ENCODE measurements at places on chromosomes 11 and 22. TPM values are rescaled to one million over a fixed set of nuclear protein-coding genes. Genes with fewer than 3 reads are reported as not detected.

GRCh38 chr11:36105743-36106581 is 162.1 kb downstream of the LDLRAD3 start:
- no peak for ATAC-seq

DNA sequence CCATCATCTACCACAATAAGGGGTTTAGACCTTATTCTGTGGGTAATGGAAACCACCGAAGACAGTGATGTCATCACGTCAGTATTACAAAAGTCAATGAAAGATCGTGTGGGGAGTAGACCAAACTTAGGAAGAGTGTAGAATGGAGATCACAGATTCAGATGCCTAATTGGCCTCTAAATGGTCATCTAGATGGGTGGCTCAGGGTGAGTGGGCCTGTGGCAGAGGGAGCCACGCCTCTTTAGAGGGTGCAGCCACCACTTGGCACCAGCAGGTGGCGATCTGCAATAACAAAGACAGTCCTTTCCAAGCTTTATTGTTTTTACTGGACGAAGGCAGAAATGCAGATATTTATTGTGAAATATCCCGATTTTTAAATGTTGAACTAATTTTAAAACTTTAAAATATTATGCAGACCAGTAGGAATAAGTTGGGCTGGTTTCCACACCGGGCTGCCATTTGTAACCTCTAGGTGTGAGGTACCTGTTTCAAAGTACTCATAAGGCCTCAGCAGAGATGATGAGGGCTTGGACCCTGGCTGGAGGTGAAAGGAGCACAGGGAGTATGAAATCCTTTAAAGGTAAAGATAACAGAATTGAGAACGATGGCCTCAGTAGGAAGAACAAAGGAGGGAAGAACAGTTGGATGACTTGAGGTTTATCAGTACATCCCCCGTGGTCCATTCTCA is 222.0 kb downstream of the DBX1 start:
- ATAC-seq = no peak

MS4A5 gene
- not detected for total RNA-seq

FAM180B gene
- total RNA-seq = 0.96 TPM

- no peak for ATAC-seq
Measured at GRCh38 chr22:45884201-45885062, 92.5 kb downstream of the WNT7B start.

OR51G1 gene
- total RNA-seq = not detected

- ATAC-seq = peak; percentile 60
Measured at GRCh38 chr11:59216641-59217564, 4.2 kb upstream of the MPEG1 start.

DNA sequence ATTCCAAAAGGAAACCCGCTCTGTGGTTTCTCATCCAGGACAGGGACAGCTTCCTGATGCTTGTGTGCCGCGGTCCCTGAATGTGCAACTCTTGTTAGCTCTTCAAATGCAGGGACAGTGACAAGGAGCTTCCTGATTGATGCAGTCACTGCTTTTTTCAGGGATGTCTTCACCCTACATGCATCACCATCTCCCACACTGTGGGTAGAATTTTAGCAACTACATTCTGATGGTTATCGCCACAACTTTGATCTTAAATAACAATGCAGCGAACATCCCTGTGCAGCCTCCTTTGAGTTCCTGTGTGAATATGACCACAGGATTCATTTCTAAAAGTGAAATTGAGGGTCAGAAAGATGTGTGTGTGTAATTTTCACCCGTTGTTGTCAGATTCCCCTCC is 115.0 kb downstream of the GGTLC2 start:
- ATAC-seq = no peak

- no peak for ATAC-seq
Measured at GRCh38 chr22:48528221-48528915, 1299.3 kb downstream of the BRD1 start.

DNA sequence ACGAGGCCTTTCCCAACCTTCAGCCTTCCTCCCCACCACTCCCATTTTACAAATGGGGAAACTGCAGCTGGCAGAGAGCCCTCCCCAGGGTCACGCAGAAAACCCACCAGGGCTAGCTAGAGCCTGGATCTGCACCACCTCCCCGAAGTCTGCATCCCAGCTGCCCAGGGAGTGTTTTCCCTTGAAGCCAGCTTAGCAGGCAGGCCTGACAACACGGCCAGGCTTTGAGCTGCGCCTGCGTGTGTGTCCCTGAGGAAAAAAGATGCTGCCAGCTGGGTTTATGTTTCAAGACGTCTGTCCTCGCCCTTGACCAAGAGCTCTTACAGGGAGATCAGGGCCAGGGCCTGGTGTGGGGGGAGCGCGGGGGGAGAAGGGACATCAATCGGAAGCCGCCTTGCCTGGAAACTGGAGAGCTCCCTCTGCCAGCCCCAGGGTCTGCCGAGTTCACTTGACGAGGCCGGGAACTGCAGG is 20.3 kb downstream of the WNT11 start:
- ATAC-seq = peak; percentile 51

DNA sequence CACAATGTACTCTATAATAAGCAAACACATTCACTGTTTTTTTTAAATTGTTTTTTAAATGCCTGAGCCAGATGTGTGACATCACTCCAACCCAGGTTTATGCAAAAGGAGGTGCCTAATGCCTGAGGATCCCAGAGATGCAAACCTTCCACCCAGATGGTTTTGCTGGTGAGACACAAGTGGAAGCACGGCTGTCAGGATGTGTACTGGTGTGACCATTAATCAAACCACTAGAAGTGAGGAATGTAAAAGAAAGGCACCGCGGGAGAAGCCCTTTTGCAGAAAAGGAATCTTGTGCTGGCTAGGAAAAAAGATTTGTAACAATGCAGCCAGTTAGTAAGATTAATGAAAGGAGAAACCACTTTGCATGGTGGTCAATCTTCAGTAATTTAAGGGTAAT is 407.4 kb downstream of the LARGE1 start:
- ATAC-seq = no peak

- no peak for ATAC-seq
Measured at GRCh38 chr11:61162092-61162941, 1.1 kb upstream of the VPS37C start.

DNA sequence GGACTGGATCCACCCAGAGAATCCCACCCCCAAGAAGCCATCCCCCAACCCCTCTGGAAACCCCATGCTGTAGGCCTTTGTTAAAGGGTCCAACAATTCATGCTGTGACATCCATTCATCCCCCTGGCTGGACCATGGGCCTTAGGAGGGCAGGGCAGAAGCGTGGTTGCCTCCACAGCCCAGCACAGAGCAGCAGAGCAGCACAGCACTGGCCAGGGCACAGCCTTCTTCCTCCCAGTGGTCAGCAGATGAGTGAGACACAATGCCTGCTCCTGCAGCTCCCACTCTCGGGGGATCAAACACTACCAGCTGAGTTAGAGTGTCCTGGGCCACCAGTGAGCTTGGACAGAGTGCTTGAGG is 84.5 kb upstream of the LINC01488 start:
- ATAC-seq = no peak

MOV10L1 gene
- not detected for total RNA-seq
